Stimulated activated CD8-positive, alpha-beta memory T cell treated with anti-CD3 and anti-CD28 coated beads, Interleukin-2, amount 100 ng/mL, for 1 hour (primary cell): ENCODE measurements at places on chromosomes 5 and 9.

- no peak for DNase-seq
Measured at GRCh38 chr9:120778758-120779157, 14.5 kb downstream of the FBXW2 start.

- DNase-seq, result no peak
Measured at GRCh38 chr5:170147753-170148264, 42.1 kb downstream of the FOXI1 start.

GRCh38 chr5:11390291-11390767, 513.9 kb downstream of the CTNND2 start:
- DNase-seq, result no peak

GRCh38 chr5:38634568-38635369, 78.3 kb upstream of the LIFR start:
- DNase-seq, result no peak

GRCh38 chr9:123460091-123460490, 104.1 kb downstream of the CRB2 start:
- DNase-seq, result no peak

- no peak for DNase-seq
Measured at GRCh38 chr5:69042500-69042899, 51.3 kb upstream of the SLC30A5 start.

GRCh38 chr9:114059047-114059803, 18.9 kb downstream of the AMBP start:
- DNase-seq, result no peak
